ENCODE measurements at places on chromosomes 5 and 9.

- no peak for DNase-seq
Observed at GRCh38 chr9:134971696-134972095, 54.0 kb upstream of the FCN1 start.

- no peak for DNase-seq
Observed at GRCh38 chr5:133701871-133702270, 89.5 kb upstream of the FSTL4 start.

DNA sequence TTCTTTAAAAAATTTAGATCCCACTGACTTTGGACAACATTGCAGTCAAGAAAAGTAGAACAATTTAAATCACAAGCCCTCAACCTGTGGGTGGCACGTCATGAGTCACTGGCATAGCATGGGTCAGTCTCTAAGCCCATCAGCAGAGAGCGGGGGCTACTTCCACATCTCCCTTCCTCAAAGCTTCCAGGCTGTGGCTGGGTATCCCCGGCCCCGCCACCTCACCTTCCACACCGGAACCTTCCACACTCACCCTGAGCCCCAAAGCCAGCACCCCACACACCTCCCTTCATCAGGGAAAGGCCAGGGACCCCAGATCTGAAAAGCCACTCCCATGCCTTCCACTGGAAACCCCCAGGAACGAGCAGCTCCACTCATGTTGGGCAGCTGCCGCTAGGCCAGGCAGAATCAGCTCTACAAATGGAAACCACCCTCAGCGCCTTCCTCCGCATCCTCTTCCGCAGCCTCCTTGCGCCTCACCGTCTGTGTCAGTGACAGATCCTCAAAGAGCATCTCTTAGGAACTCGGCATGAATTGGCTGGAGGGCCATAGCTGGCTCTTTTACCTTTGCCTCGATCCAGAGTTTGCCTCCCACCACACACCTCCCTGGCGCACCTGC is 156.5 kb downstream of the ERCC6L2 start:
- no peak for DNase-seq

DNA sequence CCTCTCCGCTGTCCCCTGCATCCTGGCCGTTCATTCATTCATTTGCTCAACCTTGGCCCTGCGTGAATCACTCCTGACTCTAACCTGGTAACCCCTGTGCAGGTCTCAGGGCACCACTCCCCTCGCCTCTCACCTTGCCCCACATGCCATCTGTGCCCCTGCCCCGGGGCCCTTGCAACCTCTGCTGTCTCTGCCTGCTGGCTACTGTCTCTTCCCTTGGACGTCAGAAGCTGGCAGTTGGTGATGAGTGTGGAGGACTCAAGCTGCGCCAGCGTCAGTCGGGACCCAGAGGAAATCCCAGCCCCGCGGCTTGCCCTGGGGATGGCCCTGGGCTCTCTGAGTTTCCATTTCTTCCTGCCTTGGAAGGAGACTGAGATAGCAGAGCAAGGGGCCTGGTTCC is 154.9 kb downstream of the OLFM1 start:
- DNase-seq: no peak

GRCh38 chr5:15550502-15551112 is 50.6 kb downstream of the FBXL7 start:
- DNase-seq: no peak

- DNase-seq: no peak
Observed at GRCh38 chr5:107254214-107254901, 416.4 kb downstream of the EFNA5 start.

DNA sequence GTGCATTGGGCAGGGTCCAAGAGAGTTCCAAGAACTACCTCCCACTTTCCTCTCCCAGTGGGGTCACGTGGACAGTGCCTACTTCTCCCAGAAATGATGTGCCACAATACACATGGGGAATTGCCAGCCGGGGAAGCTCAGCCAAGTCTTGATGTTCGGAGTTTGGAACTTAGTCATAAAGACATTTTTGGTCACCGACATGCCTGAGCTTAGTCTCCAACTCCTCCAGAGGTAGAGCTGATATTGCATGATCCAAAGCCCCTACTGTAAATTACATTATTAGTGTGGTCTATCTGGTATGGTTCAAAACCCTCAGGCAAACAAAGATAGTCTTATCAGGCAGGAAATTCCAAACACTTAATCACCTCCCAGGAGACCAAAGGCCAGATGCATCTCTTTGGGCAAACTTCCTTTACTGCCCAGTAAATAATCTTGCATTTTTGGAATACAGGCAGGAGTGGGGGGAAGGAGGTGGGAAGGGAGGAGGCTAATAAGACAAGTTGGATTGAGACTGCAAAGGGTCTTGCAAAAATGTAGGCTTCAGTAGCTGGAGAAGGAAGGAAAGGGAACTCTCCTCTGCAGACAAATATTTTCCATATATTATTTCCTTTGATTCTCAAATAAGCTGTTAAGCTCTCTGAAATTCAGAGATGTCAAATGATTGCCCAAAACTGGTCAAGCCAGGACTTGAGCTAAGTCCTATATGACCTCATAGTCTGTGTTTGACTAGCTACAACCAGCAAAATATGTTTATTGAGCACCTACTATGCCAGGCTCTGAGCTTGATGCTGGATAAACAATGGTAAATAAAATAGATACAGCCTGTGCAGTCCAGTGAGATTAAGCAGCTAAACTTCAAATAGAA is 99.4 kb downstream of the DRD1 start:
- DNase-seq: no peak

- DNase-seq: no peak
Observed at GRCh38 chr5:95448789-95449188, 57.6 kb downstream of the FAM81B start.

GRCh38 chr9:113471566-113471965 is 8.0 kb downstream of the RGS3 start:
- DNase-seq: no peak

DNA sequence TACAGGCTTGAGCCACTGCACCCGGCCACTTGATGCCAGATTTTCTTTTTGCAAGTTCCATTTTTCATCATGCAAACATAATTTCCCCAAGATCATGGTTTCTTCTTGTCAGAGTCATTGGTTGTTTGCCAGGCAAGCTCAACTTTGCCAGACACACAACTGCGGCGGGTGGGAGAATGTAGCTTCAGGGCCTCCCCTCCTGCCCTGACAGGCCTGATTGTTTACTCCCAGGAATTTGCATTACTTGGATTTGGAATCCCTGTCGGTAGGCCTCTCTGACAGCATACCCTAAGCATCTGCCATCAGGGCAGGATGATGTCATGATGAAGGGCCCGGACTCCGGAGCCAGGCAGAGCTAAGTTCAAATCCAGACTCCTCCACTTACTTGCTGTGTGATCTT is 15.1 kb downstream of the RPS14 start:
- no peak for DNase-seq

GRCh38 chr9:107138261-107138992 is 144.7 kb upstream of the RAD23B start:
- DNase-seq: no peak

DNA sequence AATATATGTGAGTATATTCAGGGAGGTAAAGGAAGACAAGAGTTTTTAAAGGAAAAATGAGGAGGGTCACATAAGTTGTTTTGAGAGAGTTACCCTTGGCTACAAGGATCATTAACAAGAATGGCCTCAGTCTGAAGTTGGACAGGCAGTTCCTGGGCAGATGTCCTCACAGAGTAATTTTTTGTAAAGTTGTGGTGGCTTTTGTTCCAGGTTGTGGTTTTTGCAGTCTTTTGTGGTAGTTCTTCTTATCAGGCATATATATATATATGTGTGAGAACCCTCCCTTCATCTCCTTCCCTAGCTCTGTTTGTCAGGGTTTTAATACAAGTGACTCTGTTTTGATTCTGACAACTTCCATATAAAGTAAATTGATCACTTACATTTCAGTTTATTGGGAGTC is 60.0 kb downstream of the CSNK1G3 start:
- no peak for DNase-seq

DNA sequence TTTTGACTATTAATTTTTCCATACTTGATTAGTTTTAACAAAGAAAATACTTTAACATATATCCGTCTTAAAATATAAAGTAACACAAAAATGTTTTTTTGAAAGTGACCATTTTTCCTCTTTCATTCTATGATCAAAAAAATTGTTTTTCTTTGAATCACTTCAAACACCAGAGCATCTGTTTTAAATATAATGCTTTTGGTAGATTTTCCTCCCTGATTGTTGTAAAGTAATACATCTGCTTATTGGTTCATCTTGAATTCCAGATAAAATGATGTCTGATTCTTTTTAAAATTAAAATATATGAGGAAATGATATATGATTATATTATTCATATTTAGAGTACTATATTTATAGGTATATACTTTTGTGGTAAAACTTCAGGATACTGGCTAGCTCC is 76.2 kb upstream of the LPAR1 start:
- no peak for DNase-seq

- DNase-seq: no peak
Observed at GRCh38 chr5:138660051-138660572, 84.9 kb upstream of the HSPA9 start.

DNA sequence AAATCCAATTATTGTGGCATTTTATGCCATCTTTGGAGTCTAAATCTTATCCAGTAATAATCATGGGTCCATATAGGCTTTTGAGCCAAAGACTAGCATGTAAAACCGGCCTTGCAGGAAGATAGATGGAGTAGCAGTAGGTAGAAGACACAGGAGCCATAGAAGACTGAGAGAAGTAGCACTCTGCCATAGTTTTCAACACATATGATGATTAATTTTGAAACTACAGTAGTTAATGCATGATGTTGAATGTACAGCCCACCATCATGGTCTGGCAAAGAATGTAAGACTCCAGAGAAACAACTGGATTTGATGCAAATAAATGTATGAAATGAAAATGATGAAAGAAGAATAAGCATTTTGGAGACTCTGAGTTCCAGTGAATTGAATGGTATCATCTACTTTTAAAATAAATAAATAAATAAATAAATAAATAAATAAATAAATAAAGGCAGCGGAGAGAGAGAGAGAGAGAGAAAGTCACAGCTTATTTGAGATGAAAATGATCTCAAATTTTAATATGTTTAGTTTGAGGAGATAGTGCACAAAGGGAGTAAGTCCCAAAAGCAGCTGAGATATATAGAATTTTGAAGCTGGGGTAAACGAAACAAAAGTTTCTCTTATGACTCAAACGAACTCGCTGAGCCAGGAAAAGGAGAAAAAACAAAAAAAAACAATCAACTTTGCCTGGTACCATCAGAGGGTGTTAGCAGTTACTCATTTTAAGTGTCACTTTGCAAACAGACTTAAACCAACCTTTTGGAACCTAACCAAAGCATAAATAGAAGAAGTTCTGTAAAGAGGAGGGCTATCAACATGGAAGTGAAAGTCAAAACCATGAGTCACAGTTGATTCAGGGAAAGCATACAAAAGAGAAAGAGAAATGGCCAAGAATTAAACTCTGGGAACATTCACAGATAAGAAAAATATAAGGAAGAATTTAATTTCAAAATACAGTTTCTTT is 388.7 kb downstream of the CETN3 start:
- DNase-seq: no peak

- DNase-seq: no peak
Observed at GRCh38 chr9:120726484-120726883, 12.2 kb upstream of the MEGF9 start.

GRCh38 chr5:35483780-35484179 is 133.9 kb upstream of the SPEF2 start:
- DNase-seq: no peak

- no peak for DNase-seq
Observed at GRCh38 chr9:109708451-109708945, 71.5 kb upstream of the PALM2AKAP2 start.

DNA sequence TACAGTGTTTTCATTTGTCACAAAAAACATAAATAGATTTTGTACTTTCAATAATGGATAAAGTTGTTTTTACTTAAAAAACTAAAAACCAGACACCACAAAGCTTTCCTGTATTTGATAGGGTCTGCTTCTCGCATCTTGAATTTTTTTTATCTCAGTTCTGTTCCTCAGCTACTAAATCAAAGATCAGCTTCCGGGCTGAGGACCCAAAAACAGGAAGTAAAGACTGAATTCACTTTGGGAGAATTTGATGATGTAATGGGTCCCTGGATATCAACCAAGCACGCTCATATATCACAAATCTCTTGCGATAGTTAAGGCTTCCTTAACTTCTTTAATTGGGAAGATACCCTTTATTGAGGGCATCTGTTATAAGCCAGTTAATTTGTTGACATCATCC is 24.1 kb downstream of the ITK start:
- DNase-seq: no peak

- no peak for DNase-seq
Observed at GRCh38 chr5:2735996-2736395, 15.5 kb downstream of the IRX2 start.

- no peak for DNase-seq
Observed at GRCh38 chr5:53996008-53996407, 314.4 kb downstream of the ARL15 start.

DNA sequence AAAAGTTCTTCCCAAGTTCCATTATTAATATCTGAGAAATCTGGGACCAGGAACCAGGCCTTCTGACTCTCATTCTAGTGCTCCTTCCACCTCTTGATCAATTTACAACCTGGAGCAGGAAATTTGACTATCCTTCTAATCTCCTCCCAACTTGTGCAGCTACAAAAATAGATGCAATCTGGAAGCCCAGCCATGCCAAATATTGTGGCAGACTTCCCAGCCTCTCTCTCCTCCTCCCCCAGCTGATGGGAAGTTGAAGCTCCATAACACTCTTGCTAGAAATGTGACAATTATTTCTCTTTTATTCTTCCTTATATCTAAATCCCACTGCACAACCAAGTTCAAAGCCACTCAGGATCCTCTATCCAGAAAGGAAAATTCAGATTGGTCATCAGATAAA is 252.1 kb downstream of the SEC61B start:
- no peak for DNase-seq

GRCh38 chr5:38853753-38854470 is 8.1 kb downstream of the OSMR start:
- DNase-seq: no peak

DNA sequence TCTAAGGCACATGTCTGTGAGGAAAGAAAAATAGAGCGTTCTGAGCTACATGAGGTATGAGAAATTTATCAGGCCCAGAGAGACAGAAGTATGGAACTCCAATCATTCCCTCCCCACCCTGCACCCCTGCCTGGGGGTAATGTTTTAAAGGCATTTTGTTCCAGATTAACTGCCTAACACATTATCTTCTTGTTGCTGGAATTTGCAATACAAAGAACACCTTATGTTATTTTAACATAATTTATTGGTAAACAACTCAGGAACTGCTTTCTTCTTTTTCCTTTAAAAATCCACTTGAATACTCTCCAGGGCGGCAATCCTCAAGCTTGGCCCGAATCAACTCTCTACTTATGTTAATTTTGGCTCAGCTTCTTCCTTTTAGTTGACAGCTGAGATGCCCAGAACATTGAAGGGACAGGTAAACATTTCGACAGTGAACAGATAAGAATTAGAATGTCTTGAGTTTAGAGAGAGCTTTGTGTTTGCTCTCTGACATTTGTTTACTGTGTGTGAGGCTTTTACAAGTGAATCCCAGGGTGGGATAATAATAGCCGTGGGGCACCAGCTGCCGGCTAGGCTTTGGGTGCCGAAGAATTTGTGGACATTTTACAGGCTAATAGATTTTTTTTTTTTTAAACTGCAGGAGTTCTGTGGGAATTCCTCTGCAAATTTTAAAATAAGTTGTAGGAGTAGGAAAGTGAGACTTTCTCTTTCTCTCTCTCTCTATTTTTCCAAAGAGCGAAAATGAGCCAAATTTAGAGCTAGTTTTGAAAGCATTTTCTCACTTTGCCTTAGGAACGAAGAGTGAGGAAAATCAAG is 96.4 kb upstream of the TAF11L2 start:
- no peak for DNase-seq

- DNase-seq: no peak
Observed at GRCh38 chr5:54548565-54548964, 31.0 kb downstream of the SNX18 start.

- peak; percentile 39 for DNase-seq
Observed at GRCh38 chr9:33852216-33852826, 35.4 kb downstream of the UBE2R2 start.

All from activated CD4-positive, CD25-positive, alpha-beta regulatory T cell treated with anti-CD3 and anti-CD28 coated beads, Interleukin-2, amount 50 U/mL, for 72 hours (primary cell).